ENCODE measurements at places on chromosomes 16 and 17. TPM values are rescaled to one million over a fixed set of nuclear protein-coding genes. Genes with fewer than 3 reads are reported as not detected.

The SLC47A2 gene
- not detected for total RNA-seq

The KCNJ16 gene
- 13.5 TPM for total RNA-seq

- no peak for DNase-seq
Observed at GRCh38 chr17:76538941-76539570, 788 bp upstream of the PRCD start.

GRCh38 chr17:63741143-63741407 is 524 bp downstream of the STRADA start:
- no peak for DNase-seq

DNA sequence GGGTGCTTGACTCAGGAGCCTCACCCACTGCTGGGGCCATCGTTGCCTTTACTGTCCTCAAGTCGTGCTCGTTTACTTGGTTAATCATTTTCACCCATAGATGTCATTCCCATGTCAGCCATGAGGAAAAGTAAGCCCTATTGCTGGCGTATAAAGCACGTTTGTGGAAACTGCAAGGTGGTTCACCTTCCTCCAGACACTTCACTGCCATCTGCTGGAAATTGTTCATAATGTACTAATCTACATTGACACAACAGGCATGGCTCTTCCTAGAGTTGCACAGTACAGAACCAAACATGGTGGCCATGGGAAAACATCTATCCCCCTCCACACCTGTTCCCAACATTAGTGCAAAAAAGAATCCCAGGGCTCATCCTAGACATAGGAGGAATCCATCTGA is 116.6 kb downstream of the ZNF18 start:
- no peak for DNase-seq

DNA sequence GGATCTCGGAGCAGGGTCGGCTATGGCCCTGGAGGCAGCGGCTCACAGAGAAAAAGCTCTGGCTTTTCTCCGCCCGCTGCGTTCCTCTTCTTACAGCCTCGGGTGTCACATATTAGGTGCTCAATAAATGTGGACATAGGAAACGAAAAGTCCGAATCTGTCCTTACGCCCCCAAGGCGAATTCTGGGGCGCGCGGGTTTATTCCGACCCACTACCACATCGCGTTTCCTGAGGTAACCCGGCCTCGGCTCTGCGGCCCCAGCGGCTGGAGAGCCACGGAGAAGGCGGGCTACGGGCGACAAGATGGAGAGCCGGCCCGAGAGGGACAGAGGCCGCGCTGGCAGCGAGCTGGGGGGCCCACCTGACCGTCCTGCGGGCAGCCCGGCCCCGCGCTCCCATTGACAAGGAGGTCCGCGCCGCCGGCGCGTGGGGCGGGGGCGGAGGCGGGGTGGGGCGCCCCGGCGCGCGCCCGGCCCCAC is 573 bp upstream of the GNAO1 start:
- DNase-seq: no peak

Data from type B pancreatic cell (in vitro differentiated cells).